ENCODE measurements at places on chromosomes 7 and 10.

- no peak for DNase-seq
Measured at GRCh38 chr7:129089521-129090212, 34.8 kb upstream of the TNPO3 start.

DNA sequence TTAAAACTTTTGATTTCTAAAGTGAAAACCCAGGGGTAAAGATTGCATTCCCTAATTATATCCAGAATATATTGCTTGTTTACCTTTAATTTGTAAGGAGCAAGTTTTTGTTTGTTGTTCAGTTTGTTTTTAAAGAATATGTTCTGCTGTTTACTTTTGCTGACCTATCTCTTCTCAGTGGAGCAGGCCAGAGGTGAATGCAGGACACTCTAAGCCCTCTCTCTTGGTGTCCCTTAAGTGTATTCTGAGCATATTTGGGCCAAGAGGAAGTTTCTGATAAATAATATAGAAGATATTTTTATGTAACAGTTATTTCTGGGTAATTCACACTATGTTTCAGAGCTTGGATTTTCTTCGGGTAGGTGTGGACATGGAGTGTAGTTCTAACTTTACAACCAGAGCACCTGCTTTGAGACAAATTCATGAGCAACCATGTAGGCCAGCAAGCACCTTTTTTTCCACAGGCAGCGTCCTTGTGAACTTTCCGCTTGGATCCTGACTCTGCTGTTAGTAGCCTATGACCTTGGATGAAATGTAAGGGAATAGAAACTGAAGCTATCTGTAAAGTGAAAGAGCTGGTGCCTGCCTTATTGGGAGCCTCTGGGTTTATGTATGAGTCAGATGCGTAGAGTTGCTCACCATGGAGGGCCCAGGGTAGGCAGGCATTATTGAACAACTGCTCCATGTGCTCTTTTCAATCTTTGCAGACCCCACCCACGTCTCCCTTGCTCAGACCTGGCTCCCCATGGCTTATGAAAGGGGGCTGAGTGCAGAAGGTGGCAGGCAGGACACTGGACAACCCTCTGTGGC is 16.1 kb downstream of the OGDH start:
- DNase-seq, result peak; percentile 22

DNA sequence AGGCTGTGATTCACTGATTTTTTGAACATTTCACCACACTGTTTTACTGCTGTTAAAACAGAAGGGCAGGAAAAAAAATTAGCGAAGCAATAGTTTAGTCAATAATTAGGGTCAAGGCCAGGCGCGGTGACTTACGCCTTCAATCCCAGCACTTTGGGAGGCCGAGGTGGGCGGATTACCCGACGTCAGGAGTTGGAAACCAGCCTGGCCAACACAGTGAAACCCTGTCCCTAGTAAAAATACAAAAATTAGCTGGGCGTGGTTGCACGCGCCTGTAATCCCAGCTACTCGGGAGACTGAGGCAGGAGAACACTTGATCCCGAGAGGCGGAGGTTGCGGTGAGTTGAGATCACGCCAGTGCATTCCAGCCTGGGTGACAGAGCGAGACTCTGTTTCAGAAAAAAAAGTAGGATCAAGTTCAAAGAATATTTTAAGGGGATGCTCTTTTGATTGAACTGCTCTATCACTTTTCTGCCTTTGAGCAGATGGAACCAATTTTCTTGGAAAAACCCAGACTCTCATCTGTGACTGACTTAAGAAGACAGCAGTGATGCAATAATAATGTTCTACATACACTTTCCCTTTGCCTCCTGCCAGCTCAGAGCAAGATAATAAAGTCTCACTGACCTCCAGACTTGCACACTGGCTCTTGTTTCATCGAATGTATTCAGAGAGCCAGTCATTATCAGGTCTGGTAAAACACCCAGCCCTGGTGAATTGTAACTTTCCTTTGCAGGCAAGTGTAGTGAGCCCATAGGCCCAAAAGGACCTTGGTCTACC is 1.6 kb upstream of the PPA1 start:
- no peak for DNase-seq

- no peak for DNase-seq
Measured at GRCh38 chr7:154879629-154880028, 123.3 kb downstream of the PAXIP1 start.

DNA sequence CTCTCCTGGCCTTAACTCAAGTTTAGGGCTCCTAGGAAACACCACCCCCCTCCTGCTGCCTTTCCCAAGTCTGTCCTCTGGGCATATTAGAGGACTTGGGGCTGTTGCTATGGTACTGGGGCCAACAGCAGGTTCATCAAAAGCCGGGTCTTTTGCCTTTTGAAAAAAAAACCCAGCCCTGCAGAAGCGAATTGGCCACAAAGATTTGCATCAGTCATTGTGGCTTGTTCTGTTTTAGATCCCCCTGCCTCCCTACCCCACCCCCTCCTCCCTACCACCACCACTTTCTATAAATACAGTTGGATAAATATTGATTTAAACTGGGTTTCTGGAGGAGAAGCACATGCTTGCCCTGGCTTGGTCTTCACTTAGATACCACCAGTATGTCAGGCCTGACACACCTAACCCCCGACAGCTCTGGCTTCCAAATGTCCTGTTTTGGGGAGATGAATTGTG is 7.0 kb downstream of the MXI1 start:
- DNase-seq, result no peak

DNA sequence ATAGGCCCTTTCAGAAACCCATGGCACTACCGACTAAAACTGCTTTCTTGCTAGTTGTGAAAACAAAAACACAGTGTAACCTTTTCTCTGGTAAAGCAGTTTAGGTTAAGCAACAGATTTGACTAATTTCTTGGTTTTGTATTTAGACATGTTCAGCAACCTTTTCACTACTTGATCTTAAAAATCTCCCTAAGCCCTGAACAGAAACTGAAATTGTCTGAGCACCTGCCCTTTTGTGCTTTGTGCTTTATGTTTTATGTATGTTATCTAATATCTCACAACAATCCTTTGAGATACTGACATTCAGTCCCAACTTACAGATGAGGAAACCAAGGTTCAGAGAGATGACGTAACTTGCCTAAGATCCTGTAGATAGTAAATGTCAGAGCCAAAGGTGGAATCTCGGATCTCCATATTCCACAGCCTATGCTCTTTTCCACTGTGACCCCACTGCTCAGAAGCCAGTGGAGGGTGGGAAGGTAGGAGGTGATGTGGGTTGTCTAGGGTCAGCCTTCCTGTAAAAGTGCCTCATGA is 146.6 kb downstream of the LCOR start:
- no peak for DNase-seq
